ENCODE measurements at places on chromosomes 6 and 20.

GRCh38 chr6:57255451-57256169 lies 33.5 kb upstream of the RAB23 start:
- no peak for DNase-seq

DNA sequence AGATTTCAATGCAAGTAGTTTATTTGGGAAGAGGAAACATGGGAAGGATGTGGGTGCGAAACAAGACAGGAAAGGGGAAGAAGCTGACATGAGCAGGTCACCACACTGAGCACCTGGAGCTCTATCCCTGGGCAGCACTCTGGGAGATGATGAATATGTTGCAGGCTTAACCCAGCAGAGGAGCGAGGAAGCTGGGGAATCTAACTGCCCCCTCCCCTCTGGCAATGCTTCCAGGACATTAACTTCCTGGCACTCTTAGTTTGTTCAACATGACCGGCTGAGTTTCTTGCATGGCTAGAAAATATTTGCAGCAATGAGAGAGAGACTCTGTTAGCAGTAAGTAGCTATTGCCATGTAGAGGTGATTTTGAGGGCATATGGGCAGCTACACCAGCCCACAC lies 4.9 kb upstream of the ADA start:
- no peak for DNase-seq

DNA sequence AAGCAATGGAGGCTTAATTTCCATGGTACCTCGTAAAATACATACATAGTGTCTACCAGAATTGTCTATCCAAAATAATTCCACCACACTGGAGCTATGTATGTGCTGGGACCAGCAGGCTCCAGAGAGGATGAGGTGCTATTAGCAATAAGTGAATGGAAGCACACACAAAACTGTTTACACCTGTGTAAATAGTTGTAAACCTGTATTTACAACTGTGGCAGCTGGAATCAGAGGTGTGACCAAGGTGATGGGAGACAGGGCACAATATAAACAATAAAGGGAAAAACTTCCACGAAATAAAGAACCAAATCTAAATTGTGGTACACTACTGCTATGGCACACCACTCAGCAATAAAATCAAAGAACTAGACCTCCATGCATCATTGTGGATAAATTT lies 14.4 kb downstream of the RARS2 start:
- peak; percentile 32 for DNase-seq

- no peak for DNase-seq
Measured at GRCh38 chr20:61203320-61203719, 48.7 kb upstream of the CDH4 start.

DNA sequence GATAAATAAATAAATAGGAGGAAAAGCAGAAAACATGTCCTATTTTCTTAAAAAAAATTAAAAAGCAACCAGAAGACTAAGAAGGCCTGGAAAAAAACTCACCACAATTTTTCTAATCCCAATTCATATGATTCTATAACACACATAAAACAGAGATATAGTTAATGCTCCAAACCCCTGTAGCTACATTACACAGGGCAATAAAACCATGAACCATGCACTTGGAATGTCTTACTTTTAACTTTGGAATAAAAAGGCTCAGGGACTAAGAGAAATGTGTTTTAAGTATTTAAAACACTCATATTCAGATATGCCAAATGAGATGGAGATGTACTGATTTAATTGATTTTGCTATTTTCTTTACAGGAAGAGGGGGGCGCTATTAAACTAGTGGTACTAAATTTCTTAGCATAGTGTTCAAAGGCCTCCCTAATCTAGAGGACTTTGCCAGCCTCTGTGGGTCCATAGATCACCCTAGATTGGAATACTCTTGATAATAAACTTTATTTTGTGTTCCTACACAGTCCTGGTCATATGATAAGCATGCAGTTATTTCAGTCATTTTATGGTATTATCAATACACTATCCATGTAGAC lies 30.3 kb upstream of the GCM1 start:
- DNase-seq: no peak

DNA sequence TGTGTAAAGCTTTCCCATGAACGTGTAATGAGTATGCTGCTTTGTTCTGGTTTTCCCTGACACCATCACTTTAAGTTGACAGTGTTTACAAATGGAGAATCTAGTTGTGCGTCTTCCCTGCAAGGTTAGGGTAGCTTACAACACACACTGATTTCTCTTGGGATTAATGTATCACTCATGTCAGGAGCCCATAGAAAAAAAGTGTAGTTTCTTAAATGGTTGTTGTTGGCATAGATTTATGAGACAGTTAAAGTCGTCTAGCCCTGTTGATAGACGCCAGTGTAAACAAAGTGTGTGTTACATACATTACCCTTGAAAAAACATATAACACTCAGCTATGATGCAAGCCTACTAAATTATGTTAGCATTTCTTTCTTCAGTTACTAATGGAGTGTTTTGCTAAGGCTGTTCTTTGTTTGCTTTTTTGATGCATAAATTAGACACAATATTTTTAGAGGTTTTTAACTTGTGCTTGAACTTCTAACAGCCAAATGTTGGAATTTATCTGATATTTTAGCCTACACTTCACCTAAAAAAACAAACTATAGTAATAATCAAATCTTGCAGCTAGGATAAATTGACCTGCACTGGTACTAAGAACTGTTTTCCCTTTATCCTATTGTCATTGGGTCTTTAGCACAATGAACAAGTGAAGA lies 88.6 kb downstream of the RNF217 start:
- no peak for DNase-seq

DNA sequence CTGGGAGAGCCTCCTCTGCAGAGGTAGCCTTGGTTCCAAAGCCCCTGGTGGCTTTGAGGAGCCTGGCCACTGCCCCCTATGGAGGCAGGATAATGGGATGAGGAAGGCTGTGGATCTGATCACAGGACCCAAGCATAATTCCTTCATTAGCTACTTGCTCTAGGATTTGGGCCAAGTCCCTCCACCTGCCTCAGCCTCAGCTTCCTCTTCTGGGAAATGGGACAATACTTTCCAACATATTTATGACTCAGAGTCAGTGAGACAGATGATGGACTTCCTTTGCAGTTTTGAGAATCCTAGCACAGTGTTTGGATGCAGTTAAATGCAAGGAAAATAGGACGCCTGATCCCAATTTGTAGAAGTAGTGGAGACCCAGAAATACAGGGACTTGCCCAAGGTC lies 63.8 kb upstream of the MYL9 start:
- no peak for DNase-seq

- DNase-seq: no peak
Measured at GRCh38 chr6:106163966-106164877, 78.1 kb downstream of the PRDM1 start.

DNA sequence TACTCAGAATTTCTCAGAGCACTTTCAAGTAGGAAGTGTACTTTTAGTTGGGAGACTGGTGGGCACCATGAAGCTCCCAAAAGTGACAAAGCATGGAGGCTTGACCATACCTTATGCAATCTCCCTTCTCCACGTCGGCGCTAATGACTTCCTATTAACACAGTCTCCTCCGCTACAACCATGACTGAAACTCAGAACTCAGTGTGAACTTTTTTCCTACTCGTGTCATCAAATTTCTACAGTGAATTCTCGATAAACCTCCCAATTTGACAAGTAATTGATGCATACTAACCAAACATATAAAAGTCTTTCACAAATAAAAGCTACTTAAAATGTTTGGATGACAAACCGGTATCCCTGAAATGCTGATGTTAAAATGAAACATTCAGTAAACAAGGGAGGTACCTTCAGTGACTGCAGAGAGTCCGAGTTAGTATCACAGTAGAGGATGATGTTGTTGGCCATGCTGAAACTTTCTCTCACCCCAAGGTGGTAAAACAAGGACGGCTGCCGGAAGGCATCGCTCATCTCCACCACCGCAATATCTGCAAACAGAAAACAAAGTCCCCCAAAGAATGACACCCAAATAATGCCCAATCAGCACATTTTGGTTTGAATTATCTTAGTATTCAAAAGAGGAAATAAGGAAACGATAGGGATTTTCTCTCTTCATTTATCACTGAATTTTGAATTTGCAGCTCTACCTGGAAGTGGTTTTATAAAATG lies 72.1 kb downstream of the MAP3K5 start:
- DNase-seq: no peak

- no peak for DNase-seq
Measured at GRCh38 chr20:4795394-4795793, 73.7 kb downstream of the PRND start.

DNA sequence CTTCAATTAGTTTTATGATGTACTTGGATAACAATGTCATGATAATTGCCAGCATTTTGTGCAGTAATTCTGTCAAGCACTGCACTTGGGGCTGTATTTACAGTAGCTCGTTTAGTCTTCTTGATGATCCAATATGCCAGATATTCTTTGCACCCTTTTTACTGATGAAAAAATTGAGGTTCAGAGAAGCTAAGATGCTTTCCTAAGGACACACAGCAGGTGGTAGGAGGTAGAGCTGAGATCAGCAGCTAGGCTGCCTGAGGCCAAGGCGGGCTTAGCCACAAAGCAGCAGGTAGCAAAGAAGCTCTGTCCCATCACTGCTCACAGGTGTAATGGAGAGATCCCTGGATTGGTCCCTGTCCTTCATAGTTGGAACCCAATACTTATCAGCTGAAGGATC lies 33.3 kb downstream of the SUMO4 start:
- DNase-seq: no peak

GRCh38 chr6:43809417-43810305 lies 39.6 kb downstream of the VEGFA start:
- DNase-seq: peak; percentile 47

- DNase-seq: no peak
Measured at GRCh38 chr20:48257833-48258232, 472.6 kb upstream of the SULF2 start.

- no peak for DNase-seq
Measured at GRCh38 chr6:89139509-89140346, 6.1 kb upstream of the PM20D2 start.

GRCh38 chr6:64233746-64234145 lies 598.1 kb downstream of the PHF3 start:
- DNase-seq: no peak

DNA sequence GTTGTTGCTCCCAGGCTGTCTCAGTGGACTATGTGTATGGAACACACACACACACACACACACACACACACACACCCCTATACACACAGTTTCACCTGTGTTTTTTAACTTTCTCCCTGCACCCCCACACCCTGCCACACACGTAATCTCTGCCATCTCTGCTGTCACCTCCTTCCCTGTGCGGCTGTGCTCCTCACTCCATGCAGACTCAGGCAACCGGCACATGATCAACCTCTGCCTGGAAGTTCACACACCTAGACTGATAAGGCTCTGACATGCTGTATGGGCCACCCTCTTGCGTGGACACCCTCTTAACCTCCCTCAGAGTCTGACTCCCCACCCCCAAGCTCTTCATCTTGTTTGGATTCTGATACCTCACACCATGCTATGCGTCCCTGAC lies 152.3 kb upstream of the THEMIS start:
- DNase-seq: no peak

- DNase-seq: no peak
Measured at GRCh38 chr6:166927240-166927934, 29.0 kb downstream of the RNASET2 start.

- no peak for DNase-seq
Measured at GRCh38 chr6:166286839-166287271, 21.3 kb downstream of the PRR18 start.

GRCh38 chr6:100998111-100998510 lies 117.0 kb upstream of the ASCC3 start:
- DNase-seq: no peak

- no peak for DNase-seq
Measured at GRCh38 chr6:16438718-16439591, 200.6 kb downstream of the GMPR start.

GRCh38 chr6:121999456-122000065 lies 399.9 kb upstream of the HSF2 start:
- DNase-seq: no peak

DNA sequence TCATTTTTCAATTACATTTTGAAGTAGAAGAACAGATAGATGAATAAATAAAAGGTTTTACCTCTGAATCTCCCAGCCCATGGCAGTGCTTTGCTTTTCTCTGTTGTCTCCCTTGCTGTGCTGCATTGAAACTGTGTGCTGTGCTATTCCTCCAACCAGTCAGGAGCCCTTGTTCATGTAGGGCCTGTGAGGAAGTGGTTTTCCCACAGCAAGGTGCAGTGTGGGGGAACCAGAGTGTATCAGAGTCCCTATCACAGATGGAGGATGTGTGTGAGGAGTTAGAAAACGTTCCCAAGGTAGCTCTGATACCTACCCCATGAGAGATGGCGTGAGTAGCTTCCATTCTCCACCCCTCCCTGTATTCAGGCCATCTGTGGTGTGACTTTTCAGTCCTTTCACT lies 72.8 kb upstream of the RALGAPA2 start:
- no peak for DNase-seq

DNA sequence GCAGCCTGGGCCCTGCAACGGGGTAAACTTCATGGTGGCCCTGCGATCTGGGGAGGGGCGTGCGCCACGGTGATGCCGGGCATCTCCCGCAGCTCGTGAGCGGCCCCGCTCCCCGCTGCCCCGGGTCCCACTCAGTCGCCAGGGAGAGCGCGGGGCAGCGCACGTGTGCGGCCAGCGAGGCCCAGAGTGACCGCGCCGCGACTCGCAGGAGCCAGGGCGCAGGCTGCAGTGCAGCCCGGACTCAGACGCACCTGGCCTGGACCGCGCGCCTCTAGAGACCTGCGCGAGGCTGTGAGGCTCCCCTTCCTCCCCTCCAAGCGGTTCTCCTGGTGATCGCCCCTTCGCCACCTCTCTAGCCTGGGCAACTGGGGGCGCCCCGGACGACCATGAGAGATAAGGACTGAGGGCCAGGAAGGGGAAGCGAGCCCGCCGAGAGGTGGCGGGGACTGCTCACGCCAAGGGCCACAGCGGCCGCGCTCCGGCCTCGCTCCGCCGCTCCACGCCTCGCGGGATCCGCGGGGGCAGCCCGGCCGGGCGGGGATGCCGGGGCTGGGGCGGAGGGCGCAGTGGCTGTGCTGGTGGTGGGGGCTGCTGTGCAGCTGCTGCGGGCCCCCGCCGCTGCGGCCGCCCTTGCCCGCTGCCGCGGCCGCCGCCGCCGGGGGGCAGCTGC lies 652 bp downstream of the BMP6 start:
- peak; percentile 18 for DNase-seq

DNA sequence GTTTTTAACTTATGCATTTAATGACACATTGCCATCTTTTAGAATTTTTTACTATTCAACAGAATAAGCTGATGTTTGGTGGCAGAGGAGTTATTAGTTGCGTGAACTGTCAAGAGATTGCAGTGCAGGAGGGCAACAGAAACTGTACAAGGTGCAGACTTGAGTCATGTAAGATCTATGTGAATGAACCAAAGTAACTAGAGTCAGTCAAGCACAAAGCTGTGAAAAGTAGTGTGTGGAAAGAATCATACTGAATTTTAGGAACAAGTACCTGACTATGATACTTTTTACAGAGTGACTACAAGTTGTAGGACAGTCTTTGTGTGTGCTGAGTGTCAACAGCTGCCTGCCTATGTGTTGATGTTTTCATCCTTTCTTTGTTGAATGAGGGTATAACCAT lies 2.7 kb upstream of the C6orf163 start:
- no peak for DNase-seq

GRCh38 chr6:56004426-56004825 lies 129.0 kb upstream of the BMP5 start:
- DNase-seq: no peak

DNA sequence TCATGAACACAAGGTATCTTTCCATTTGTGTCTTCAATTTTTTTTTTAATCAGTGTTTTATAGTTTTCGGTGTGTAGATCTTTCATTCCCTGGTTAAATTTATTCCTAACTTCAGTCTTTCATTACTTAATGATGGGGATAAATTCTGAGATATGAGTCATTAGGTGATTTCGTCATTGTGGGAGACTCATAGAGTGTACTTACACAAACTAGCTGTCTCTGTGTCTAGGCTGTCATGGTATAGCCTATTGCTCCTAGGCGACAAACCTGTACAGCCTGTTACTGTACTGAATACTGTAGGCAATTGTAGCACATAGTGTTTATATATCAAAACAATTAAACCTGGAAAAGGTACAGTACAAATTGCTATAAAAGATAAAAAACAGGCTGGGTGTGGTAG lies 42.1 kb downstream of the SMAP1 start:
- DNase-seq: no peak
